ENCODE measurements at places on chromosomes 1 and 21. TPM values are rescaled to one million over a fixed set of nuclear protein-coding genes. Genes with fewer than 3 reads are reported as not detected.
A peak's percentile ranks its signal among the peaks of the same experiment; 100 is the strongest.

- no peak overlapping the region for H3K27ac ChIP-seq
- no peak for DNase-seq
- H3K4me3 ChIP-seq: no peak overlapping the region
- no peaks in the 10 kb centered on the region for H3K27me3 ChIP-seq
- H3K36me3 ChIP-seq: peaks cover 21% of the 10 kb centered on the region
These were observed 23.8 kb downstream of the PTTG1IP start for GRCh38 chr21:44849616-44850130.

GRCh38 chr1:156775799-156776198, 8.5 kb downstream of the PRCC start:
- no peak overlapping the region for H3K4me3 ChIP-seq
- peaks cover 6% of the 10 kb centered on the region for H3K36me3 ChIP-seq

DNA sequence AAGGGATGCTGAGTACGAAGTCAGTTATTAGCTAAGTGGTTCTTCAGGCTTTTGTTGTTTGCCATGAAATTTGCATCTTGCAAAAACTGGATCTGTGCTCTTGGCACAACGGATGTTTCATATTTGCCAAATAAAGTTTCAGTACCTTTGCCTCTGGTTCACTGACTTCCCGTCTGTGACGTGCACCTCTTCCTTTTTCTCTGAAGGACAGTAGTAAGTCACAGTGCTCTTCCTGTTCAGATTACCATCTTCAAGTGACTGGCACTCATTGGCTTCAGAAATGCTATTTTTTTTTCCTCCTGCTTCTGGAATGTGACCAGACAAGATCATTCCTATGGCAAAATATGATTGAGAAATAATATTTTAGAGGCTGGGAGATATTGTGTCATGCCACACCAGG, 75.9 kb upstream of the GREM2 start:
- H3K4me1 ChIP-seq: no peaks in the 10 kb centered on the region
- H3K4me3 ChIP-seq: no peak overlapping the region
- H3K27ac ChIP-seq: no peak overlapping the region
- H3K36me3 ChIP-seq: no peaks in the 10 kb centered on the region
- DNase-seq: no peak

- H3K27me3 ChIP-seq: no peaks in the 10 kb centered on the region
- H3K4me3 ChIP-seq: peak overlapping the region; percentile 45
- H3K27ac ChIP-seq: peak overlapping the region; percentile 53
These were observed 106.9 kb downstream of the DHRS3 start for GRCh38 chr1:12511128-12511484.

DNA sequence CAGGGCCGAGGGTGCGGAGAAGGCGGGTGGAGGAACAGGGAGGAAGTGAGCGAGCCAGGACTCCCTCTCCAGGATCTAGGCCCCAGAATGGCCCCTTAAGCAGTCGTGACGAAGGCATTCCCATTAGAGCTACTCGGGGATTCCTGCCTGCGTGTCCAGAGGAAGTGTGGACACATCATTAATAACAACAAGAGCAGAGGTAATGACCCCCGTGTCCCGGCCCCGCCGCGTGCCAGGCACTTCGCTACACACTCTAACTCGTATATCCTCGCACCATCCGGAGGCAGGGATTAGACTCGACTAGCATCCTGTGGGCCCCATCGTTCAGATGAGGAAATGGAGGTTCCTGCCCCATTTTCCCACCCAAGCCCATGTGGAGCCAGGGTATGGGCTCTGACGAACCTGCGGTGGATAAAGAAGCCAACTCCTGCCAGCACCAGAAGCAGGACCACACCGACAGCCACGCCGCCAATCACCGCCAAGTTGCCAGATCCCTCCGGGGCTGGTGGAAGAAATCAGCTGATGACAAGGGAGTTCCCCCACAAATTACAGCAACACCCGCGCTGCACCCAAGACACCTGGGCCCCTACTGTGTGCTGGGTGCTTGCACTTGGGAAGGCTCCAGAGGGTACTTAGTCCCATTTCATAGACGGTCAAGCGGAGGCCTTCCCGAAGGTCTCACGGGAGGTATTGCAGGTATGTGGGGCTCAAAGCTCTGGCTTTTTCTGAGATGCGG, 21.6 kb downstream of the EPHA2 start:
- no peaks in the 10 kb centered on the region for H3K4me1 ChIP-seq
- H3K27ac ChIP-seq: no peak overlapping the region
- H3K27me3 ChIP-seq: no peaks in the 10 kb centered on the region
- no peak overlapping the region for H3K4me3 ChIP-seq
- H3K36me3 ChIP-seq: no peaks in the 10 kb centered on the region

DNA sequence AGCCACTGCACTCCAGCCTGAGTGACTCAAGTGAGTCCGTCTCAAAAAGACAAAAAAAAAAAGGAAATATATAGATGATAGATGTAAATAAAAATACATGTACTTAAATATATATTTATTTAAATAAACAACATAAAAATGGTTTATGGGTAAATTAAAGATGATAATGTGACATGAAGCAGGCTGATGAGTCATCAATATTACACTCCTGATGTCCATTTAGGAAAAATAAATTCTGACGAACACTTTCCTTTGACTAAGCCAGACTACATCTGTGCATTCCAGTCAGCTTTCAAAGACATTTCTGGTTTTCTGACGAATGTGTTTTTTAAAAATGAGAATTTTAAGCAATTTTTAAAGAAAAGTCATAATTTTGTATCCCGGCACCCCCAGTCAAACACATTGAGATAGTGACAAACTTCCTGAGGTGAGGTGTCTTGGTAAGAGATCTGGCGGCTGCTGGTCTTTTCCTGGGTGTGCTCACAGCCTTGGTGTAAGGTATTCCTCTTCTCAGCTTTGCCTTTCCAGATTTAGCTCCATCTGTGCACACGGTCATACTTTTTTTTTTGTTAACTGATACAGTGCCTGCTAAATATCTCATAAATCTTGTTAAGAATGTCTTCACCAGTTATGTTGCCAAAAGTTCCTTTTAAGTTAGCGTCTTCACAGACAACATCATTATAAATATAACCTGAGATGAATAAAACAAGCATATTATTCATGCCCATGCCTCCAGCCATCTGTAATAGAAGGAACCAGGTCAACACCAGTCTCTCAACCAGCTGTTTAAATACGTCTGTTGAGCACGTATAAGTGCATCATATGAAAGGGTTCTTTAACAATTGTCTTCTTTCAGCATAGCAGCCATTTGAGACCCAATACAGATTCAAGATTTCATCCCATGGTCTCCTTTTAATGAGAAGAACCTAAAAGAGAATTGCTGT, 214.5 kb upstream of the PLD5 start:
- no peaks in the 10 kb centered on the region for H3K4me1 ChIP-seq
- H3K27ac ChIP-seq: no peak overlapping the region
- H3K4me3 ChIP-seq: no peak overlapping the region
- H3K27me3 ChIP-seq: no peaks in the 10 kb centered on the region
- DNase-seq: no peak

DNA sequence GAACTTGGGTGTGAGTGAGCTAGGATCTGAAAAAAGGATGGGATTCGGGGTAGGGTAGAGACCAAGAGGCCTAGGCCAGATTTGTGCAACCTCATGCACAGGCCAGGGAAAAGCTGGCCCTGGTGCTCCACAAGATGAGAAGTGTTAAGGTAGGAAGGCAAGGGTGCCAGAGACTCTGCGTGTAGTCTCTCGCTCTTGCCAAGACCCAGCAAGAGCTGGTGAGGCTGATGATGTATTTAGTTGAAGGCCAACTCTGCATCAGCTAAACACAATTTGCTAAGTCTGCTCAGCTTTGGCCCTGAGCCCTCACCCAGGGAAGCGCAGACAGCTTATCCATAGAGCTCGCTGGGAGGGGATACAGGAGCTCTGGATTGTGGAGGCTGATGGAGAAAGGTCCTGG, 26.6 kb upstream of the SOX13 start:
- no peak for DNase-seq
- H3K4me3 ChIP-seq: no peak overlapping the region
- H3K36me3 ChIP-seq: no peaks in the 10 kb centered on the region
- no peak overlapping the region for H3K27ac ChIP-seq
- H3K4me1 ChIP-seq: no peaks in the 10 kb centered on the region

- DNase-seq: no peak
- H3K27ac ChIP-seq: no peak overlapping the region
- H3K27me3 ChIP-seq: no peaks in the 10 kb centered on the region
- no peaks in the 10 kb centered on the region for H3K4me1 ChIP-seq
- H3K4me3 ChIP-seq: no peak overlapping the region
These were observed 14.9 kb upstream of the HMGCS2 start for GRCh38 chr1:119783354-119784185.

DNA sequence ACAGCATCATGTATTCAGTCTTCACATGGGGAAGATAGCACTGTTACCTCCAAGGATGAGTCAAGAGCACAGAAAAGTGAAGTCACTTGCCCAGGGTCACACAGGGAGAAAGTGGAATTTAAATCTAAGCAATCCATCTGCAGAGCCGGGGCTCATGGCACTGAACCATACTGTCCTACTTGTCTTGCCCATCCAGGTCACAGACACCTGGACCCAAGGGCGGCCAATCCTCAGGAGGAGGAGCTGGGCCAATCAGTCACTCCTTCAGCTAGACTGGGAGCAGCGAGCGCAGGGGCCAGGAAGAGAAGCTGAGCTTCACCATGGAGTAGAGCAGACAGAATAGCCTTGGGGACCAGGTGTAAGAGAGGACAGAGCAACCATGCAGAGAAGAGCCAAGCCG, 9.2 kb upstream of the GJB5 start:
- no peaks in the 10 kb centered on the region for H3K36me3 ChIP-seq
- no peak overlapping the region for H3K27ac ChIP-seq
- no peaks in the 10 kb centered on the region for H3K27me3 ChIP-seq
- no peak for DNase-seq
- H3K4me1 ChIP-seq: no peaks in the 10 kb centered on the region

- no peaks in the 10 kb centered on the region for H3K36me3 ChIP-seq
- no peaks in the 10 kb centered on the region for H3K27me3 ChIP-seq
These were observed 42.0 kb downstream of the STUM start for GRCh38 chr1:226590614-226591013.

DNA sequence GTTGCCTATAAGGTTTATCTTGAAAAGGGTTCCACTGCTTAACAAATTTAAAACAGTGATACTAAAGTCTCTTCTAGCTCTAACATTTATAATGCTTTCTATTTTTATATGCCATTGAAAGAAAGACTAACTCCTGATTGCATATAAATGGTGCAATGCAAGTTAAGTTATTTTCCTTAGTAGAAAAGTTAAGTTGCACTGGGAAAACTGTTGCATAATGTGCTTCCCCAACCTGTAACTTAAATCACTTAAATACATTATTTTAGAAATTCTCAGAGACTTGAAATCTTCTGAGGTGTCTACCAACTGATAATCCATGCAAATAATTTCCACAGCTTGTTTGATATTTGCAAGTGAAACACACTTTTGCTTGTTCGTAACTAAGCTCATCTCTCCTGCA, 175.0 kb upstream of the HMCN1 start:
- H3K27me3 ChIP-seq: no peaks in the 10 kb centered on the region
- no peak overlapping the region for H3K27ac ChIP-seq
- no peaks in the 10 kb centered on the region for H3K36me3 ChIP-seq
- peaks cover 36% of the 10 kb centered on the region for H3K4me1 ChIP-seq
- no peak overlapping the region for H3K4me3 ChIP-seq

GRCh38 chr1:224433041-224433691, 1.4 kb downstream of the WDR26 start:
- peak overlapping the region; percentile 77 for H3K4me3 ChIP-seq
- peaks cover 56% of the 10 kb centered on the region for H3K4me1 ChIP-seq
- H3K27ac ChIP-seq: peak overlapping the region; percentile 72
- peak; percentile 28 for DNase-seq

DNA sequence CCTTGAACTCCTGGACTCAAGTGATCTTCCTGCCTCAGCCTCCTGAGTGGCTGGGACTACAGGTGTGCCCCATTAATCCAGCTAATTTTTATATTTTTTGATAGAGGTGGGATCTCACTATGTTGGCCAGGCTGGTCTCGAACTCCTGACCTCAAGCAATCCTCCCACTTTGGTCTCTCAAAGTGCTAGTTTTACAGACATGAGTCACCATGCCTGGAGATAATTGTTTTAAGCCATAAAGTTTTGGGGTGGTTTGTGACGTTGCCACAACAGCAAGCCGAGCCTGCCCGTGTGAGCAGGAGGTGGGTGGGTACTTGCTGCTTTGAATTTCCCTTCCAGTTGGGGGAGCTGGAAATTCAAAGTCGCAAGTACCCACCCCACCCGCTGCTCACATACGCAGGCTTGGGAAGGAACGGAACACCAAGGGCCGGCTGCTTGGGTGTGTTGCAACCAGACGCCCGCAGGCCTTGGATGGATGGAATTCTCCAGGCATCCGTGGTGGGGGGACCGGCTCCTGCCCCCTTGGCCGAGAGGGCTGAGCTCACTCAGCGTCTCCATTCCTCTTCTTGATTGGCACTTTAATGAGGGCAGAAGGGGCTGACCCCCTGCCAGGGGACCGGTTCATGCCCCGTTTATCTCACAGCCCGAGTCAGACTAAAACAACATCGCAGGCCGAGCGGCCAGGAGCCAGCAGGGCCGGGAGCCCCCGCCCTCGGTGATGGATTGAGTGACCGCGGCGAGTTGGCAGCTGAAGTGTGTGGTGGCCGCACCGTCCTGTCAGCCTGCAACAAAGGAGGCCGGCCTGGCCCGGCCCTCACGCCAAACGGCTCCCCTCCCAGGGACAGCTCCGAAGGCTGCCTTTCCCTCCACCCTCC, 78.1 kb downstream of the DHRS3 start:
- no peaks in the 10 kb centered on the region for H3K36me3 ChIP-seq
- DNase-seq: no peak
- no peaks in the 10 kb centered on the region for H3K27me3 ChIP-seq
- H3K27ac ChIP-seq: no peak overlapping the region

GRCh38 chr1:232457595-232457994, 172.3 kb downstream of the SIPA1L2 start:
- DNase-seq: peak; percentile 4
- H3K4me3 ChIP-seq: no peak overlapping the region
- H3K27ac ChIP-seq: no peak overlapping the region
- H3K4me1 ChIP-seq: peaks cover 6% of the 10 kb centered on the region

Gene TDRD5
- not detected for total RNA-seq

Gene CCDC30
- 1.9 TPM for total RNA-seq

Gene TLR5
- total RNA-seq: 0.46 TPM

Gene S1PR1
- total RNA-seq: 123 TPM

Gene CFHR5
- not detected for total RNA-seq

Data from CD8-positive, alpha-beta memory T cell (primary cell).